ENCODE measurements at places on chromosomes 1 and 21.

DNA sequence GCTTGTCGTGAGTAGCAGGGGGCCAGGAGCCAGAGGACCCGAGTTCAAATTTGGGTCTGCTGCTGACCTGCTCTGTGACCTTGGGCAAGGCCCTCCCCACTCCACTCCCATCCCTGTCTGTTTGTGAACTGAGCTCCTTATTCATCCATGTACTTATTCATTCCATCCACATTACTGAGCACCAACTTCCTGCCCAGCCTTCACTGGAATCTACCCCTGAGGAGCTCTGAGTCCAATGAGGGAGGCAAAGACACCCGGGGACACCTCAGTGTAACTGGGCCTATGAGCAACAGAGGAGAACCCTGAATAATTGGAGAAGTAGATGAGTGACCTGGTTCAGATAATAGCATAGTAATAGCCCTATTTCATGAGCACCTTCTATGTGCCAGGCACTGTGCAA is 8.9 kb downstream of the BSND start:
- DNase-seq, result no peak
- no peaks in the 10 kb centered on the region for H3K27me3 ChIP-seq
- no peaks in the 10 kb centered on the region for H3K4me1 ChIP-seq
- H3K4me3 ChIP-seq, result no peak overlapping the region

- H3K27ac ChIP-seq, result no peak overlapping the region
- no peak overlapping the region for H3K4me3 ChIP-seq
- H3K4me1 ChIP-seq, result no peaks in the 10 kb centered on the region
- no peak for DNase-seq
Measured at GRCh38 chr1:4565801-4566449, 88.5 kb upstream of the AJAP1 start.

DNA sequence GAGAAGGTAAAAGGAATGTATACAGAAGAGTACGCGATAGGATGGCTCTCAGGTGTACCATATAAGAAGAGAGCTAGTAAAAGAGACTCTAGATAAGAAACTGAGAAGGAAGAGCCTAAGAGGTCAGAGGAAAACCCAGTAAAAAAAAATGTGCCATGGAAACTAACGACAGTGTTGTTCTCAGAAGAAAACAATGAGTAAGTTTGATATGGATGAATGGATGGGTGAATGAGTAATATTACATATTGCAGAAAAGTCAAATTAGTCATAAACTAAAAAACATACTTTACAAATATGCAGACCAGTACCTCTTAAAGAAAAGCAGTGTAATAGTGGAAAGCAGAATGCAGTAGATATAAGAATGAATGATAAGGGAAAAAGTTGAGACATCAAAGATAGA is 316.2 kb downstream of the HMCN1 start:
- no peaks in the 10 kb centered on the region for H3K27me3 ChIP-seq
- H3K4me1 ChIP-seq, result no peaks in the 10 kb centered on the region
- no peak overlapping the region for H3K4me3 ChIP-seq
- no peak overlapping the region for H3K27ac ChIP-seq
- H3K36me3 ChIP-seq, result no peaks in the 10 kb centered on the region

GRCh38 chr21:39186676-39187075 is 3.4 kb upstream of the PSMG1 start:
- no peak overlapping the region for H3K4me3 ChIP-seq
- H3K27me3 ChIP-seq, result no peaks in the 10 kb centered on the region
- no peak for DNase-seq
- no peaks in the 10 kb centered on the region for H3K36me3 ChIP-seq
- no peak overlapping the region for H3K27ac ChIP-seq

DNA sequence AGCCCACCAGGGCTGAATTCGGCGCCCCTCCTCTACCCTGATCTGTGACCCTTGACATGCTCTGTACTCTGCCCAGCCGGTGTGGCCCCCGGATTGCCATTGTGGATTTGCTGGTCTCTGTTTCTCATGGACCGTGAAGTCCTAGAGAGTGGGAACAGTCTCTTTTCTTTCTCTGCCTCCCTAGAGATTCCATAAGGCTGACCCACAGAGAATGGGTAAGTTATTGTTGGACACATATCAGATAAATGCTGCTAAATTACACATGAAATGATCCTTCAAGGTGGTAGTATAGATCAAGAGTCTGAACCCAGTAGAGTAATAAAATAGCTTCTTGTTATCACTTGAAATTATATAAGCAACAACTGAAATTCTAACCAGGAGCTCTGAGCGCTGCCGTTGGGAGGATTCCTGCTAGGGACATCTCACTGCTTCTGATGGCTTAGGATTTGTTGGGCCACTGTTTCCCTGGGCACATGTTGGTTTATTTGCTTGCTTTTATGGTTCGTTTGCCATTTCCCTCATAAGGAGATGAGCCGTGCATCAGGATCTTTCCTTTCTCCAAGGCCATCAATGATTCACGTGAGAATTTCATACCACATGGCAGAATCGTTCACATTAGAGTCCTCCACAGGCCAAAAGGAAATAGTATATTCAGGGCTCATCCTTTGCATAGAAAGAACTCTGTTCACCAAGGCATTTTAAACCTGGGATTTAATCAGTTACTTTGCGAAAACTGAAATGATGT is 111.9 kb downstream of the ZBTB18 start:
- H3K36me3 ChIP-seq, result no peaks in the 10 kb centered on the region
- H3K4me1 ChIP-seq, result peaks cover 3% of the 10 kb centered on the region
- no peak for DNase-seq

GRCh38 chr1:81549588-81550127 is 251.1 kb upstream of the ADGRL2 start:
- DNase-seq, result no peak
- H3K36me3 ChIP-seq, result no peaks in the 10 kb centered on the region
- H3K27me3 ChIP-seq, result no peaks in the 10 kb centered on the region
- no peak overlapping the region for H3K4me3 ChIP-seq
- no peaks in the 10 kb centered on the region for H3K4me1 ChIP-seq
- H3K27ac ChIP-seq, result no peak overlapping the region

DNA sequence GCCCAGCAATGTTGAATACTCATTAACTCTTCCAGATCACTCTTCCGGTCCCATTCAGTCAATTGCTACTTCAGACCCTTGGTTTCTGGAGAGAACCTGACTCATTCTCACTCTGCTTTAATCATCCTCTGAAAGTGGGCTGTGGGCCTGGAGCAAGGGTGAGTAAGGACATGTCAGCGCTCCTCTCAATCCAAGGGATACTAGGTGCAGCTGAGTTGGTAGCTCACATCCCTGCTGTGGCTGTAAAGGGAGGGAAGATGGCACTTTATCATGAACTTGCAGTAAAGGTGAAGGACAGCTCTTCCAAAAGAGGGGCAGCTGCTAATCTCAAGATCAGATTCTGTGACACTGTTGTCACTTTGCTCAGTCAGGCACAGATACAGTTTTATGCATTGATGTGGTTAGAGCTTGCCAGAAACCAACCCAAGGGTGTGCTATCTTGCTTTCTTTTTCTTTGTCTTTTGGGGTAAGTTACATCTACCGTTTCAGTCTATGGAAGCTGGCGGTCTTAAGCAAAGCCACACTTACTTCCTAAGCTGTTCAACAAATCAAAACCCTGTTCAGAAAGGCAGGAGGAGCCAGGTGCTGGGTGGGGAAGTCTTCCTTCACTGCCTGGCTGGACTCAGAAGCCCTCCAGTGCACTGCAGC is 26.5 kb upstream of the NTPCR start:
- H3K36me3 ChIP-seq, result no peaks in the 10 kb centered on the region
- H3K4me3 ChIP-seq, result no peak overlapping the region
- H3K27me3 ChIP-seq, result no peaks in the 10 kb centered on the region
- no peaks in the 10 kb centered on the region for H3K4me1 ChIP-seq

DNA sequence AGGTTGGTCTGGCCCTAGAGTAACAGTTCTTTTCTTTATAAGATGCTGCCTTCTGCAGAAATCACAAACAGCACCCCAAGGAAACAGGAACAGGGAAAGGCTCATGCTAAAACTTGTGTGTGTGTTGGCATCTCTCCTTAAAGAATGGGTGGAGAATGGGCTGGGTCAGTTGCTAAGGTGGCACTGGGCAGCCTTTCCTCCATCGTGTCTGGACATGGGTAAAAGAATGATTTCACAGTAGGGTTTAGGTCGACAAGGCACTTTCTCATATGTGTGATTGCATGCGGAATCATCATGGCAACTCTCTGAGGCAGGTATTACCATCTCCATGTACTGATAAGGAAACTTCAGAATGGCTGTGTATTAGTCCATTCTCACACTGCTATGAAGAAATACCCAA is 40.3 kb downstream of the LRRN2 start:
- no peak overlapping the region for H3K27ac ChIP-seq
- no peak overlapping the region for H3K4me3 ChIP-seq
- no peaks in the 10 kb centered on the region for H3K4me1 ChIP-seq
- H3K27me3 ChIP-seq, result no peaks in the 10 kb centered on the region
- no peaks in the 10 kb centered on the region for H3K36me3 ChIP-seq
- DNase-seq, result no peak

GRCh38 chr21:31360717-31361116 is 16.7 kb upstream of the TIAM1 start:
- no peak overlapping the region for H3K27ac ChIP-seq
- H3K27me3 ChIP-seq, result no peaks in the 10 kb centered on the region
- H3K36me3 ChIP-seq, result no peaks in the 10 kb centered on the region
- DNase-seq, result no peak
- no peaks in the 10 kb centered on the region for H3K4me1 ChIP-seq
- H3K4me3 ChIP-seq, result no peak overlapping the region

- no peak overlapping the region for H3K4me3 ChIP-seq
- H3K36me3 ChIP-seq, result no peaks in the 10 kb centered on the region
- no peaks in the 10 kb centered on the region for H3K27me3 ChIP-seq
- H3K27ac ChIP-seq, result no peak overlapping the region
- H3K4me1 ChIP-seq, result no peaks in the 10 kb centered on the region
Measured at GRCh38 chr1:229972600-229973296, 94.3 kb upstream of the GALNT2 start.

GRCh38 chr1:36154335-36154734 is 1.6 kb upstream of the MAP7D1 start:
- DNase-seq, result no peak
- no peaks in the 10 kb centered on the region for H3K36me3 ChIP-seq
- no peak overlapping the region for H3K4me3 ChIP-seq
- H3K27me3 ChIP-seq, result no peaks in the 10 kb centered on the region
- H3K27ac ChIP-seq, result no peak overlapping the region

DNA sequence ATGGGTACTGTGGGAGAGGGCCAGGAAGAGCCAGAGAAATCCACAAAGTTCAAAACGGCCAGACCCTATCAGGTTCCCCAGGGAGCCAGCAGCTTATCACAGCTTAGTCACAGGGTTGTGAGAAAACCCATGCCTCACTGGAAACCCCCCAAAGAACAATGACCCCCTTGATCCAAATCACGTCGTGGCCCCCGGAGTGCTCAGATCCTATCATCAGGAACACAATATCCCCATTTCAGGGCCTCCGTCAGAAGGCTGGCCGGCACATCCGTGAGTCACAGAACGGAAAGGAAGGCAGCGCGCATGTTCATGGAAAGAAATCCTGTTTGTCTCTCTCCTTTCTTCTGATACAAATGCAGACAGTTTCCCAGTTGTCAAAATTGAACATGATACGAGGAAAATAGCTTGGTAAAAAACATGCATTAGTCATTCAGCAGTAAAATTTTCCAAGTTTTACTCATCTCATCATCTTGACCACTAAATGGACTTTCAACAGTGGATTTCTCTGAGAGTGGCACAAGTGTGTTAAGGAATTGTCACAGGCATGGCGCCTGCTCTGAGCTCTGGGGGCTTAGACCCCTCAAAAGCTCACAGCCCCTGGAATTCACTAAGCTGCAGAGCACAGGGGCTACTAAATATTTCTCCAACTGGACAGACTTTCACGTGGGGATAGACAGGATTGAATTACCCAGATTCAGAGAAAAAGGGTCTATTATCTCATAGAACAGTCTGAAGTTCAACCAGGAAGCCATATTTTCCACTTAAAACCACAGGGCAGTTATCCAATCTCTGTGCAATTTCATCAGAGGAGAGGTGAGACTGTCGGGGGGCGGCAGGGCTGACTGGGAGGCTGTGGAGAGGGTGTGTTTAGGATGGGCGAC is 124.8 kb downstream of the RIPK4 start:
- peak overlapping the region; percentile 71 for H3K27ac ChIP-seq
- DNase-seq, result no peak
- H3K27me3 ChIP-seq, result peaks cover 17% of the 10 kb centered on the region
- no peaks in the 10 kb centered on the region for H3K4me1 ChIP-seq

DNA sequence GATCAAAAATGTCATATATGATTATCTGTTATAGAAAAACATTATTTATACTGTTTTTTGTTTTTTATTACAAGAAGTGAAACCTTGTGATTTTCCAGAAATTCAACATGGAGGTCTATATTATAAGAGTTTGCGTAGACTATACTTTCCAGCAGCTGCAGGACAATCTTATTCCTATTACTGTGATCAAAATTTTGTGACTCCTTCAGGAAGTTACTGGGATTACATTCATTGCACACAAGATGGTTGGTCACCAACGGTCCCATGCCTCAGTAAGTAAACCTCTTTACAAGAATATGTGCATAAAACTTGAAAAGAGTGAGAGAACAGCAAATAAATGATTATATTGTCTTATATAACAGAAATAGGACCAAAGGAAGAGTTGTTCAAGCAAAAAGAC is 14.5 kb downstream of the CFHR4 start:
- no peak overlapping the region for H3K4me3 ChIP-seq
- DNase-seq, result no peak
- H3K27ac ChIP-seq, result no peak overlapping the region

DNA sequence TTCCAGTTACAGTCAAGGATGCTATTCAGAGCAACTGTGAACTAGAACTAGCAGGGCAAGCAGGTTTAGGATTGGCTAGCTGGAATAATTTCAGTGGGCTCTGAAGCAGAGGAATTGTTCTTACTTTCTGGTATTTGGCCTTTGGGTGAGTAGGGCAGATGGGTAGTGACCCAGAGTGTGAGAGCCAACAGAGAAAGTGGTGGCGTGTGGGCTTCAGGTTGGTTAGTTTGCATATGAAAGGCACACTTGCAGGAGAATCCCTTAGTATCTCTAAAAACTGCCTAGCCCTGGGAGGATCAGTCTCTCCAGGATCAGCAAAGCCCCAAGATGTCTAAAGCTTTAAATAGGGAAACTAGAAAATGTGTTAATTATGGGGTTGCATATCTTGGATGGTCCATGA is 67.6 kb upstream of the LRRC8B start:
- no peaks in the 10 kb centered on the region for H3K27me3 ChIP-seq
- no peak overlapping the region for H3K27ac ChIP-seq
- no peaks in the 10 kb centered on the region for H3K4me1 ChIP-seq
- no peaks in the 10 kb centered on the region for H3K36me3 ChIP-seq
- DNase-seq, result no peak

- no peaks in the 10 kb centered on the region for H3K4me1 ChIP-seq
- H3K27ac ChIP-seq, result no peak overlapping the region
- no peaks in the 10 kb centered on the region for H3K36me3 ChIP-seq
Measured at GRCh38 chr1:29783508-29784275, 547.4 kb downstream of the PTPRU start.

DNA sequence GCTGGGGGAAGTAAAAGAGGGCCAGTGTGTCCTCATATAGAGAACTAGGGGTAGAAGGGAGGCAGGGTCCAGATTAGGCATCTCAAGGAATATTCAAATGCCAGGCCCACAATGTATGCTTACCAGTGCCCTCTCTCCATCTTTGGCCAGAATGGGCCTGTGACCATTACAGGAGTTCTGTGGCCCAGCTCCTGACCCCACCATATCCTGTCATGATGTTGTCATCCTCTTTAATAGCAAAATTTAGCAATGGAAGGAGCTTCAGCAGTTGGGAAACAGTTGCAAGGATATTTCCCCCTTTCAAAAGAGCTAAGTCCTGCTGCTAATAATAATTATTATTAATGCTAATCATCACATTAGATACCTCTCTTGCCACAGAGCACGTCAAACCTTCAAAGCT is 49.3 kb upstream of the JUN start:
- no peaks in the 10 kb centered on the region for H3K4me1 ChIP-seq
- no peaks in the 10 kb centered on the region for H3K27me3 ChIP-seq
- H3K27ac ChIP-seq, result no peak overlapping the region
- no peaks in the 10 kb centered on the region for H3K36me3 ChIP-seq
- no peak overlapping the region for H3K4me3 ChIP-seq
- DNase-seq, result no peak
